ENCODE measurements at places on chromosomes 2 and 18. TPM values are rescaled to one million over a fixed set of nuclear protein-coding genes. Genes with fewer than 3 reads are reported as not detected.
A peak's percentile ranks its signal among the peaks of the same experiment; 100 is the strongest.

DNA sequence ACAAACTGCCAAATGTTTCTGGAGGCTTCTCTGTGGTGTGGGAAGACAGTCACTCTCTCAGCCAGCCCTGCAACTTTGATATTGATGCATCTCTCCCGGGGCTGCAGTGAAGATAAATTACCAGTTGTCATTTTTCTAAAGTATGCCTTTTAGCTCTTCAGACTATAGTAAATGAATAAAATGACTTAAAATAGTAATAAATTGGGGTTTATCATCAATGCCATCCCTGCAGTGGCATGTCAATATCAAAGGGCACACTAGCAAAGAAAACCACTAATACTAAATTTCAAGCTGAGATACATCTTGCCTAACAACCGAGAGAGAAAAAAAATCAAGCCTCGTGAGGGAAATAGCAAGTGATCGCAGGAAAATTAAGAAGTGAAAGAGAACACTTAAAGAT lies 749.5 kb upstream of the SLC39A10 start:
- DNase-seq: no peak
- no peak overlapping the region for H3K27ac ChIP-seq
- H3K36me3 ChIP-seq: no peaks in the 10 kb centered on the region
- H3K27me3 ChIP-seq: no peaks in the 10 kb centered on the region
- H3K4me1 ChIP-seq: no peaks in the 10 kb centered on the region

DNA sequence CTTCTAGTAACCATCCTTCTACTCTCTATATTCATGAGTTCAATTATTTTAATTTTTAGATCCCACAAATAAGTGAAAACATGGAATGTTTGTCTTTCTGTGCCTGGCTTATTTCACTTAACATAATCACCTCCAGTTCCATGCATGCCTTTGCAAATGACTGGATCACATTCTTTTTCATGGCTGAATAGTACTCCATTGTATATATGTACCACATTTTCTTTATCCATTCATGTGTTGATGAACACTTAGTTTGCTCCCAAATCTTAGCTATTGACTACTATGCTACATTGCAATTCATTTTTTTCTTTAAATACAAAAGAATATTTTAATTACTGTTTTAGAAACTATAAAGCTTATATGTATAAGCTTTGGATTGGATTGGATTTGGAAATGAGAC lies 240.4 kb upstream of the LYPD1 start:
- no peak overlapping the region for H3K27ac ChIP-seq
- H3K36me3 ChIP-seq: no peaks in the 10 kb centered on the region
- H3K4me3 ChIP-seq: no peak overlapping the region
- DNase-seq: no peak
- peaks cover 26% of the 10 kb centered on the region for H3K4me1 ChIP-seq

DNA sequence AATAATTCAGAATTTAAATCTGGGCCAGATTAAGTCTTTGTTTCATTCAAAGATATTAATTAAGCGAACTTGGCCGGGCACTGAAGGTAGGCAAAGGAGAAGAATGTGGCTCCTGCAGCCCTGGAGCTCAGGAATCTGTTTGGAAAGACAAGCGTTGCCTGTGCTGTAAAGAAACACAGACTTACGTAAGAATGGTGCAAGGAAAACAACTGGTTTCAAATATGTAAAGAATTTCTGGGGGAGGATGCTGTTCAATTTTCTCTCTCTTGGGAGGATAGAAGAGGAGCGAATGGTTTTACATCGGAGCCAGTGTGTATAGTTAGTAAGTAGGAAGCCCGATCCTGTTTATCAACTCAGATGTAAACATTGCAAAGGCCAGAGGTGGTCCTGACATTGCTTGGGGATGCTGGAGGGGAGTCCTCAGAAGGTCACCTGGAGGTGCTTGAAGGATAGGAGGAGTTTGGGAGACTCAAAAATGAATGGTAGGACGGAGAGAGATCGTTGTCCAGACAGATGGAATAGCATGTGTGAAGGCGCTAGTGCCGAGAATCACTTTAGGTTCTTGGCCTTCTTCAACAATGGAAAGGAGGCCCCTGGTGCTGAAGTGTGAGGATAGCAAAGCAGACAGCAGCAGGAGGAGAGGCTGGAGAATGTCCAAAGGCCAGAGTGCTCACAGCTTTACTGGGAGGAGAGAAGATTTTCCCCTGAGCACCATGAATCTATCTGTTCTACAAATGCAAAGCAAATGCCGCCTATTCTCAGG lies 456.1 kb downstream of the LPIN1 start:
- DNase-seq: peak; percentile 12
- H3K4me1 ChIP-seq: peaks cover 22% of the 10 kb centered on the region
- H3K36me3 ChIP-seq: peaks cover 4% of the 10 kb centered on the region
- H3K27me3 ChIP-seq: peaks cover 2% of the 10 kb centered on the region

DNA sequence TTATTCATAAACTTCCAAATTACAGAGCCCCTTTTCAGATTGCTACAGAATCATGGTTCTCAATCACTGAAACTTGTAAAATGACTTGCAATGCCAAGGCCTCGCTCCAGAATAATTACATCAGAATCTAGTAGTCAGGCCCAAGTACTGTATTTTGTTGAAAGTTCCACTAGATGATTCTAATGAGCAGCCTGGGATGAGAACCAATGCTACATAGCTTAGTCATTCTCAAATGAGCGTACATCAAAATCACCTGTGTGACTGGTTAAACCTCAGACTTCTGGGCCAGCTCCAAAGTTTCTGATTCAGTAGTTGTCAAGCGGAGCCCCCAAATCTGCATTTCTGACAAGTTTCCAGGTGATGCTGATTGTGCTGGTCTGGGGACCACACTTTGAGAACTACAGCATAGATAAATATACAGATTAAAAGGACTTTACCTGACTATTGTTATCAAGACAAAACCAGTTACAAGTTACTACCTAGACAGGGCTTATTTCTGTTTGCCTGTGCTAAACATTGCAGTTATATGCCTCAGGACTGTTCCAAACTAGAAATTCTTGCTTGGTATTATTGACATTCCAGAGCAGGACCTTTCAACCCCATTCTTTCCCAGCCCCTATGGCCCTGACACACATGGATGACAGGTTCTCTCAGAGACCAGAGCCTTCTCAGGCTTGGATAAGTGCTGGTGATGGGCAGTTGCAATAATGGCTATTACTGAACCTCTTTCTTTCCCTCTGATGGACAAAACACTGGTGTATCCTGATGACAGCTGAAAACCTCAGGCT lies 83.1 kb downstream of the UPP2 start:
- peaks cover 2% of the 10 kb centered on the region for H3K27me3 ChIP-seq
- H3K36me3 ChIP-seq: no peaks in the 10 kb centered on the region
- no peak for DNase-seq
- H3K27ac ChIP-seq: no peak overlapping the region

GRCh38 chr2:137675584-137676327 lies 288.5 kb upstream of the HNMT start:
- H3K4me1 ChIP-seq: no peaks in the 10 kb centered on the region
- no peak for DNase-seq
- H3K4me3 ChIP-seq: no peak overlapping the region

The TUBA4B gene
- not detected for total RNA-seq
